ENCODE measurements at places on chromosomes 16 and 17.
A peak's percentile ranks its signal among the peaks of the same experiment; 100 is the strongest.

GRCh38 chr17:73069164-73069770 lies 23.2 kb downstream of the SLC39A11 start:
- DNase-seq = no peak

GRCh38 chr16:72552654-72553053 lies 380.7 kb upstream of the PMFBP1 start:
- DNase-seq = no peak

DNA sequence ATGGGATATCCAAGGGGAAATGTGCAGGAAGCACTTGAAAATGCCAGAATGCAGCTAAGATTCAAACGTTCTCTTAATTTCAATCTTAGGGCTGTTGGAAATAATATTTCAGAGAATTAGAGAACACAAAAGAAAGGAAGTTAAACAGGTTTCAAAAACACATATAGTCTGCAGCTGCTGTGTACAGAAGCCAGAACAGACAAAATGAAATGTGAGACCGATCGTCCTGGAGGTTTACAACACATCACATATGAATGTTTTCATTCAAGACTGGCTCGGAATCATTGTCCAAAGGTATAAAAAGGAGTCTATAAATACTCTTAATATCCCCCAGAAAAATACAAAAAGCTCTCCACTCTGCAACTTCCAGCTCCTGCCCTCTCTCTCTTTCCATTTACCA lies 14.3 kb downstream of the CYTH1 start:
- DNase-seq = no peak

DNA sequence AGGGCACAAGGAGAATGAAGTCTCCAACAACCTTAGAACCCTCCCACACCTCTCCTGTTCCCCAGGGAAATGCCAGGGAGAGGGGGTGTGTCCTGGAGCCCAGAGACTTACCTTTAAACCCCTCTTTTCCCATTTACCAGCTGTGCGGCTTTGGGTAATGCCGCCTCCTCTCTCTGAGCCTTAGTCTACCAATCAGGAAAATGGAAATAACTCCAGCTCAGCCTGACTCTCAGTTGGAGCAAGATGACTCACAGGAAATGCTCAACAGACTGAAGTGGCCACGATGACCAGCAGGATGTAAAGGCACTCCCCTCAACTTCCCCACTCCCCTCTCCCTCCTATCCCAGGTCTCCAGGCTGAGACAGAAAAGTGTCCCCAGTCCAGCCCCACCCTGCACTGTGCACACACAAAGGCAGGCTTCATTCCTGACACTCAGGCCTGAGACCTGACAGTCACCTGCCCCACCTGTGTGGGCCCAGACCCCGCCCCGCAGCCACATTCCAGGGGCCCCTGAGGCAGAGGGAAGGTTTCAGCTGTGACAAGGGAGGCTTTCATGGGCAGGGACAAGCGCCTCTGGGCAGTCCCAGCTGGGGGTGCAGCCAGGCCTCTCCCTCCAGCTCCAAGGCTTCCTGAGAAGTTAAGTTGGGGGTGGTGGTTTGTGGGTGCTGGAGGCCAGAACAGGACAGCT lies 3.0 kb upstream of the KRT15 start:
- peak; percentile 85 for DNase-seq

- DNase-seq = no peak
Observed at GRCh38 chr17:28282596-28282995, 36.4 kb upstream of the TMEM97 start.

GRCh38 chr16:57873218-57873617 lies 70.9 kb upstream of the KIFC3 start:
- no peak for DNase-seq
